ENCODE measurements at places on chromosomes 2 and 18.

GRCh38 chr2:2993172-2993692, 384.4 kb downstream of the EIPR1 start:
- no peak for DNase-seq

- no peak for DNase-seq
Observed at GRCh38 chr2:65638443-65638842, 206.0 kb upstream of the SPRED2 start.

DNA sequence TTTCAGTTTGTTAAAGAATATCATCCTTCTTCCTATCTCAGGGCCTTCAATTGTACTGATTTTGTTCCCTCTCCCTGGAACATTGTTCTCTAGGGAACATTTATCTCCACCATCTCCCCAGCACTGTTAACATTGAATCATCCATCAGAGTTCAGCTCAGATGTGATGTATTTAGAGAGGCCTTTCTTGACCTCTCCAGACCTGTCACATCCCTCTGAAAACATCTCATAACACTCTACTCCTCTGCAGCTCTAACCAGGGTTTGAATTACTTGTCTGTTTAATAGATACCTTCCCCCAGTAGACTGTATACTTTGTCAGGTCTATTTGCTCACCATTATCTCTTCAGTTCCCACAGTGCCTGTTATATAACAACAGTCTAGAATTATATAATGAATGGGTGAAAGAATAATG, 98.6 kb downstream of the GALNT1 start:
- DNase-seq, result no peak

- no peak for DNase-seq
Observed at GRCh38 chr2:134706587-134707329, 12.0 kb downstream of the TMEM163 start.

- DNase-seq, result no peak
Observed at GRCh38 chr2:136801661-136802060, 36.3 kb downstream of the THSD7B start.

DNA sequence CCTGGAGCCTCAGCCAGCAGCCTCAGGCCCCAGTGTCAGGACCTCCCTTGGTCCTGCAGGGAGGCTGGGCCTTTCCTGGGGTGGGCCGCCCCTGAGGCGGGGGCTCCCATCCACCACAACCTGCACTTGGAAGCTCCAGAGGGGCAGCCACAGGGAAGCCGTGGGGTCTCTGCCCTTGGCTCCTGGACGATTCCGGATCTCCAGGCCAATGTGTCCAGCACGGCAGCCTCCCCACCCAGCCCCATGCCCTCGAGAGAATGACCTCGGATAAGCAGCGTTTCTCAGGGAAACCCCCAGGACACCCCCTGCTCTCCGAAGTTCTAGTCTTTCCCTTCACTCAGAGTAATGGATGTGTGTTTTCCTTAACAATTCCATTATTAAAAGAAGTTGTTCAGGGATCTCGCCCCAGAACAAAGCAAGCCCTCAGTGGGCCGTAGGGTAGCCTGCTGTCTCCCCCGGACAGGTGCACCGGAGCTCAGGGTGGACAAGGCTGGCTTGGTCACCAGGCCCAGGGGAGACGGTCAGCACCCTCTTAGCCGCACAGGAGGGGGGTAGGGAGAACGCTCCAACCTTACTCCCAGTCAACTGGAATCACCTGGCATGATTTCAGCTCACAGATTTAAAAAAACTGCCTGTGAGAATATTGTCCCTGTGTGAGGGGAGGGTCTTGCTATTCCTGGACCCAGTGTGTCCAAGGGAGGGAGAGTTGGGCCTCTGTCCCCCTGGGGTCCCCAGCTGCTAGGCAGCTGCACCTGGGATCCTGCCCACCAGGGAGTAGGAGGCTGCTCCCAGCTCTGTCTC, 72.2 kb upstream of the OTOS start:
- no peak for DNase-seq
